ENCODE measurements at places on chromosomes 6 and 20.

- no peak for DNase-seq
These were observed 161.7 kb downstream of the SYCP2 start for GRCh38 chr20:59771506-59772372.

GRCh38 chr6:42693725-42694323, 28.6 kb downstream of the PRPH2 start:
- DNase-seq: no peak

- no peak for DNase-seq
These were observed 19.5 kb upstream of the GPR6 start for GRCh38 chr6:109958626-109959025.

- no peak for DNase-seq
These were observed 111.9 kb downstream of the FRK start for GRCh38 chr6:115948751-115949150.

- DNase-seq: no peak
These were observed 42.2 kb upstream of the SPTLC3 start for GRCh38 chr20:12966468-12967085.

DNA sequence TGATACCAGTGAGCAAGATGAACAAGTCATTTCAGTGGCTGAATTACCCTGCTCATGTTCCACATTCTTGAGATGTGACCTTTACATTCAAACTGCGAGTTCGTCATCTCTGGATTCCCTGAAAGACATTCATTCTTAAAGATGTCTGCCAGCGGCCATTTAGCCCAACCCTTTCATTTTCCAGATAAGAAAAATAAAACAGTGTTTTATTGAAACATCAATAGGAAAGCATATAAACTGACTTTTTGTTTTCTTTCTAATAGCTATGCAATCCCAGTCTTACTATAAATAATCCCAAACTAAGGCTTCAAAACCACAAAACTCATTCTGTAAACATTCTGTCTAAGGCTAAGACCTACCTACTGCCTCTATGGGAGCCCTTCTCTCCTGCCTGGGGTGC, 134.0 kb downstream of the SAMD5 start:
- no peak for DNase-seq

- no peak for DNase-seq
These were observed 382.0 kb downstream of the TAF4 start for GRCh38 chr20:61683721-61684120.

- no peak for DNase-seq
These were observed 95.8 kb downstream of the CCDC170 start for GRCh38 chr6:151589667-151590066.

GRCh38 chr6:30700340-30700739, 9.6 kb upstream of the NRM start:
- peak; percentile 73 for DNase-seq

DNA sequence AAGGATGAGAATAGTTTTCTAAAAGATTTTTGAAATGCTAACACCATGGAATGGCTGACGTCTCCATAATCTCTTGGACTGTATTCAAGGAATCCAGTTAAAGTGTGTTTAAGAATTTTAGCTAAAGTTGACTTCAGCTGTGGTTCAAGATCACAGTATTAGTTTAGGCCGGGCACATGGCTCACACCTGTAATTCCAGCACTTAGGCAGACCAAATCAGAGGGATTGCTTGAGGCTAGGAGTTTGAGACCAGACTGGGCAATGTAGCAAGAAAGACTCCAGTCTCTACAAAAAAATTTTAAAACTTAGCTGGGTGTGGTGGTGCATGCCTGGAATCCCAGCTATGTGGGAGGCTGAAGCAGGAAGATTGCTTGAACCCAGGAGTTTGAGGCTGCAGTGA, 68.2 kb downstream of the RFPL4B start:
- no peak for DNase-seq

- no peak for DNase-seq
These were observed 236.1 kb downstream of the KCNQ5 start for GRCh38 chr6:72857791-72858585.

All from suppressor macrophage treated with lipopolysaccharide for 4 hours (primary cell).